ENCODE measurements at places on chromosomes 7 and 10. TPM values are rescaled to one million over a fixed set of nuclear protein-coding genes. Genes with fewer than 3 reads are reported as not detected.

Gene ZNF727
- not detected for total RNA-seq

GRCh38 chr10:80155696-80156215 is 23.2 kb downstream of the PLAC9 start:
- no peak overlapping the region for H3K4me3 ChIP-seq
- no peak overlapping the region for H3K27ac ChIP-seq
- no peak for DNase-seq

Gene COX15
- 20.3 TPM for total RNA-seq

- H3K36me3 ChIP-seq: peaks cover 31% of the 10 kb centered on the region
- DNase-seq: no peak
- peaks cover 9% of the 10 kb centered on the region for H3K4me1 ChIP-seq
- no peaks in the 10 kb centered on the region for H3K27me3 ChIP-seq
These were observed 12.4 kb downstream of the DUSP5 start for GRCh38 chr10:110510086-110510485.

Gene KCNIP2
- total RNA-seq: 0.97 TPM

GRCh38 chr7:157477550-157478212 is 140.9 kb downstream of the DNAJB6 start:
- H3K27me3 ChIP-seq: no peaks in the 10 kb centered on the region
- DNase-seq: no peak
- no peak overlapping the region for H3K27ac ChIP-seq

DNA sequence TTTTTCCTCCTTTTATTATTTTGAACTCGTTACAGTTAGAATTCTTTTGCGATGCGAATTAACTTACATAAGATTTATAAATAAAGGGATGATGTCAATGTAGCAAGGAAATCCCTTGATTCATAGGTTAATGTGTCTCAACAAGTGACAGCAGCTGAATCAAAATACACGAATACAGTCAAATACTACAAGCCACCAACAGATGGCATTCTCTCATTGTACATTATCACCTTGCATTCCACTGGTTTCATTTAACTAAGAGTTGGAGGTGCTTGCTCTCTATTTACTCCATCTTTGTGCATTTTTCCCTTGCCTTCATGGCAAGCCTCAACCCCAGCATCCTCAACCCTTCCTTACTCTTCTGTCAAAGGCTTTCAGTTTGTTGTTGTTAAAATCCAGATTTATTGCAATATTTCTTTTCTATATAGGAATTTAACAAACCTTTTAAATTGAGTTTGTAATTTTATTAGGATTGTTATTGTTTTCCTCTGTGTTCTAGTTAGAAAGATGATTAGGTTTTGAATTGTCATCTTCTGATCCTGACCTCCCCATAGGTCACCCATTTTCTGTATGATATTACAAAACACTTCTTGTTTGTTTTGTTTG is 78.3 kb downstream of the SLC25A40 start:
- H3K27ac ChIP-seq: no peak overlapping the region
- peak; percentile 71 for DNase-seq
- H3K4me3 ChIP-seq: no peak overlapping the region
- no peaks in the 10 kb centered on the region for H3K4me1 ChIP-seq

- H3K27ac ChIP-seq: no peak overlapping the region
- H3K4me3 ChIP-seq: no peak overlapping the region
- no peaks in the 10 kb centered on the region for H3K36me3 ChIP-seq
- H3K27me3 ChIP-seq: no peaks in the 10 kb centered on the region
- DNase-seq: no peak
These were observed 307.4 kb upstream of the AOAH start for GRCh38 chr7:37031571-37032257.

GRCh38 chr7:2623698-2624014 is 8.1 kb upstream of the TTYH3 start:
- no peak overlapping the region for H3K27ac ChIP-seq
- no peaks in the 10 kb centered on the region for H3K36me3 ChIP-seq
- DNase-seq: no peak
- no peaks in the 10 kb centered on the region for H3K27me3 ChIP-seq
- H3K4me1 ChIP-seq: no peaks in the 10 kb centered on the region
- H3K4me3 ChIP-seq: no peak overlapping the region

Gene SLC26A4
- total RNA-seq: 0.45 TPM

DNA sequence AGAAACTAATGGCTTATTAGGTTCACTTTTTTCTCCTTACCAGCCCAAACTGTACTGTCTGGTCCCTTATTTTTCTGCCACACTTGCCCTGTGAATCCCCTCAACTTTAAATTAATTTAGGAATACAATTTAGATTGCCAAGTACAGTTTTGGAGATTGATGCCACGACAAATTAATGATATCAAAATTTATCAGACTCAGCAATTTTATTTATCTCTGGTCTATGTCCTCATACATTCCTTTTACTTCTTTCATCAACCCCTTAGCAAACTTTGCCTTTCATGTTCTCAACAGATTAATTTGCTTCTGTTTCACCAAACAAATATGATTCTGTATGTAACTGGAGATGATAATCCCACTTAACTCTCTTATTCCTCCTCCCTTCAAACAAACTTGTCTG is 38.2 kb downstream of the SHOC2 start:
- H3K4me1 ChIP-seq: no peaks in the 10 kb centered on the region
- no peak for DNase-seq
- no peak overlapping the region for H3K27ac ChIP-seq
- H3K4me3 ChIP-seq: no peak overlapping the region

Gene SH2D4B
- total RNA-seq: 0.27 TPM

Gene GSDME
- not detected for total RNA-seq

DNA sequence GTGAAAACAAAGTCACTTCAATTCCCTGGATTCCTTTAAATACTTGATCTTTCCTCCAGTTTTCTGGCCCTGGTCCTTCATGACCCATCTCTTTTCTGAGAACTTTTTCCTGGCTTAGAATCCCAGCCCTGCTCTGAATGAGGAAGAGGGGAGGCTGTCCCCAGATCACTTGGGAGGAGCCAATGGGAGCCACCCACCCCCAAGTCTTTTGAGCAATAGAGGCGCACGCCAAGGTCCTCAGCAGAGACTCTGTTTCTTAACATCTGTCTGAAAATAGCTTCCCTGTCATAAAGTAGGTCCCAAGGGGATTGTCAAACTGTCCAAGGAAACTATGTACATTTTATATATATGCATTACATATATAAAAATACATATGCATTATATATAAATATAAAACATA is 126.8 kb downstream of the ADRA2A start:
- no peak overlapping the region for H3K27ac ChIP-seq
- H3K36me3 ChIP-seq: no peaks in the 10 kb centered on the region
- H3K4me3 ChIP-seq: no peak overlapping the region

Gene ATP6V0E2
- total RNA-seq: 39.4 TPM

GRCh38 chr10:13956826-13957225 is 370.1 kb downstream of the PRPF18 start:
- no peak for DNase-seq
- no peak overlapping the region for H3K4me3 ChIP-seq
- no peaks in the 10 kb centered on the region for H3K27me3 ChIP-seq
- H3K27ac ChIP-seq: no peak overlapping the region

DNA sequence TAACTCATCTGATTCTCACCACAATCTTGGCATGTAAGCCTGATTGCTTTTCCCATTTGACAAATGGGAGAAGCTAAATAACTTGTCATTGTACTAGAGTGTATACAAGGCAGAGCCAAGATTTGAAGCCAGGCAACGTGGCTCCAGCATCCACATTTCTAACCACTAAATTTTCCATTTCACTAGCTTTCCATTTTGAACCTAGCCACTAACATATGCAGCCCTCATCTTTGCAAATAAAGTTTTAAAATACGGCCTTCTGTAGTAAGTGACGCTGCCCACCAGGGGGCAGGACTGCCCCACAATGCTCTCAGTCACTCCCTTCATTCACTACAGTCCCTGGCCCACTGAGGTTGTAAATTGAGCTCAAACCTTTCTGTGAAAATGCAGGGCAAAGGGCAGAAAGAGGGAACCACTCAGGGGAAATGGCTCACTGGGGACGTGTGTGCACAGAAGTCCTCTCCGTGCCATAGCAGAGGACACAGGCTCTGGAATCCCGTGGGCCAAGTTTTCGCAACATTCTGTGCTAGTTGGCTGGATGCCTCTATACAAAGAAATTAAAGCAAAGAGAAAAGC is 315.7 kb downstream of the TNS3 start:
- no peaks in the 10 kb centered on the region for H3K4me1 ChIP-seq
- H3K36me3 ChIP-seq: no peaks in the 10 kb centered on the region
- no peak overlapping the region for H3K4me3 ChIP-seq
- no peak overlapping the region for H3K27ac ChIP-seq

GRCh38 chr7:38294926-38295325 is 21.5 kb upstream of the TARP start:
- no peak for DNase-seq
- H3K27ac ChIP-seq: peak overlapping the region; percentile 97
- no peaks in the 10 kb centered on the region for H3K36me3 ChIP-seq
- peaks cover 47% of the 10 kb centered on the region for H3K4me1 ChIP-seq
